ENCODE measurements at places on chromosomes 16 and 17.

DNA sequence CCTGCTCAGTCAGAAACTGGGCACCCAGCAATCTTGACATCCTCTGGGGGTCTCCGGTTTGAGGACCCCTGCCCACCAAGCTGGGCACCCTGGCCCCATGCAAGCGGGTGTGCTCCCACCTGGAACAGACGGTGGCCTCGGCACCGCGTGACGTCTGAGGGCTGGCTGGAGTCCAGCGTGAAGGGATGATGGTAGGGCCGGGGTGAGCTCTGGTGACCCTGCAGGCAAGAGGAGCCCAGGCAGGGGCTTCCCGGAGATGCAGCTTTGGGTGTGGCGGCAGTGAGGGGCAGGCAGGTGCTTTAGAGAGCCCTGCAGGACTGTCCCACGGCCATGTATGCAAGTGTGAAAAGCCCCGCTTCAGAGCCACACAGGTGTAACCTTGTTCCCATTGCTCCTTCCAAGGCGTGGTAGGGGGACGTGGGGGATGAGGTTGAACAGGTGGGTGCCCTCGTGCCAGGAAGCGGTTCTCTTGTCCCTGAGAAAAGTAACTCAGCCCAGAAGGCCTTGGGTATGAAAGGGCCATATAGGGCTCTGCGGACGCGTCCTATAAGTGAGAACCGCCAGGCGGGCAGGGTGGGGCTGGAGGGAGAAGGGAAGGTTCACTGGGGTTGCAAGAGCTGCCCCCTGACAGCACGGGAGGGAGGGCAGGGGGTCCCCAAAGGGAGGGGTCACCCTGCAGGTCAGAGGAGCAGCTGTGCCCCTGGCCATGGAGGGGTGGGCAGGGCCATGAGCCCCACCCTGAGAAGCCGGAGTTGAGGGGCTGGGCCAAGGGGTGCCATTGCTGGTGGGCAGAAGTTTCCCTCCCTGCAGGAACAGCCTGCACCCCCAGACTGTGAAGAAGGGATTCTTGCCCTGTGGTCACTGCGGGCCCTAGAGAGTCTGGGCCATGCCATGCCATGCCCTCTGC lies 9.2 kb downstream of the RGS11 start:
- no peak for DNase-seq

DNA sequence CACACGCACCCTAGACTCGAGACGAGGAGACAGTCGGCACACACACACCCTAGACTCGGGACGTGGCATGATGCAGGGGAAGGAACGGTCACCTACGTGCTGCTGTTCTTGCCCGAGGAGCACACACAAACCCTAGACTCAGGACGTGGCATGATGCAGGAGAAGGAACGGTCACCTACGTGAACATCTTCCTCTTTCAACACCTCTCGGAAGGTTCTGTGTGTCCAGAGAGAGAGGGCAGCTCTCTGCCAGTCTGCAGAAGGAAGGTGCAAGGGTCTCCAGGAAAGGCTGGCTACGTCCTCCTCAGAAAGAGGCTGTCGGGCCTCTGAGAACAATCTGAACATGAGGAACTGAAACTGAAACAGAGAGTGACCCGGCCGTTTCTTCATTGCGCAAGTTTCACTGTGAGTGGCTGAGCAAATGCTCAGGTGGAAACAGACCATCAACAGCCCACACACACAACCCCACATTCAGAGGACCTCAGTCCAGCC lies 43.4 kb downstream of the ZNF276 start:
- DNase-seq, result no peak

DNA sequence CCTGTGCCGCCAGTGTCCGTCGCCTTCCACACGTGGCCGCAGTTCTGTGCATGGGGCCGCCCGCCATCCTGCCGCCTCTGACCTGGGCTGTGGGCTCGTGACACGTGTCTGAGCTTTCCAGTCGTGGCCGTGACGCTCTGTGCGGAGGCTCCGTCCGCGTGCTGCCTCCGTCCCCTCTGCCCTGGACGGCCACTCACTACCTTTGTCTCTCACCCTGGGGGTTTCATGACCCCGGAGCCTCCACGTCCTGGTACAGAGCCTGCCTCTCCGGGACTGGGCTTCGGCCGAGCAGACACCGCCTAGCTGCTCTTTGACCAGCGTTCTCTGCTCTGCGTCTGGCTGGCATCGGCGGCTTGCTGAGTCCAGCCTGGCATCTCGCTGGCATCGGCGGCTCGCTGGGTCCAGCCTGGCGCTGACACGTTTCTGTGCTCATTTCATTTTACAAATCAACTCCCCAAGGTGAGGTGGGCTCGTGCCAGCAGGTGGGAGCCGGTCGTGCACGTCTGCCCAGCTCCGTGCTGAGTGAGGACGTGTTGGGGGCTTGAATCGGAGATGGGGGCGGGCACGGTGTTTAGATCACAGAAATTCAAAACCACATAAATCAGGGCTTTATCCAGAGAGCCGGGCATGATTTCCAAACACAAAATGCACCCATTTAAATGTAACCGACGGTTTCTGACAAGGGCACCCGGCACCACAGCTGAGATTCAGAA lies 44.3 kb upstream of the GNG13 start:
- no peak for DNase-seq

DNA sequence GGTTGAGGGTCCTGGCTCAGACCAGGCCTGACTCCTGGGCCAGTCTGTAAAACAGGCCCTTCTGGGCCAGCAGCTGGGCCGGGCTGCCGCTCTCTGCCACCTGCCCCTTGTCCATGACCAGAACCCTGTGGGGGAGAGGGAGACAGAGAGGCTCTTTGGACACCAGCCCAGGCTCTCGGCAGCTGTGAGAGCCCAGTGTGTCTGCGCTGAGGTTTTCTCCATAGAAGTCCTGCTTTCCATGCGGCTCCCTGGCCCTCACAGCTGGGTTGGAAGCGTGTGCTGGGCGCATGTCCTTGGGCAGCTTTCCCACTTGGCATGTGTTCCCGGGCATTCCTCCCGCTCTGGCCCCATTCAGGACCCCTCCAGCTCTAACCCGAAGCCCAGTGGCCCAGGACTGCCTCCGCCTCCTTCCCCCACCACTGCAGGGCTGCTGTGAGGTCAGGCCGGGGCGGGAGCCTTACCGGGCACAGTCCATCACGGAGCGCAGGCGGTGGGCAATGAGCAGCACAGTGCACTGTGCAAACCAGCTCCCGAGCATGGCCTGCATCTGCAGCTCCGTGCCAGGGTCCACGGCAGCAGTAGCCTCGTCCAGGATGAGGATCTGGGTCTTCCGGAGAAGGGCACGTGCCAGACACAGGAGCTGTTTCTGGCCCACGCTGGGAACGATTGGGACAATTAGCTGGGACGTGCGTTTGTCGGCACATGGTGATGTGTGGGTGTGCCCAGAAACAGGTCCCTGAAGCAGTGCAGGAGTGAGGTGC lies 73.0 kb downstream of the ABCC6 start:
- no peak for DNase-seq

DNA sequence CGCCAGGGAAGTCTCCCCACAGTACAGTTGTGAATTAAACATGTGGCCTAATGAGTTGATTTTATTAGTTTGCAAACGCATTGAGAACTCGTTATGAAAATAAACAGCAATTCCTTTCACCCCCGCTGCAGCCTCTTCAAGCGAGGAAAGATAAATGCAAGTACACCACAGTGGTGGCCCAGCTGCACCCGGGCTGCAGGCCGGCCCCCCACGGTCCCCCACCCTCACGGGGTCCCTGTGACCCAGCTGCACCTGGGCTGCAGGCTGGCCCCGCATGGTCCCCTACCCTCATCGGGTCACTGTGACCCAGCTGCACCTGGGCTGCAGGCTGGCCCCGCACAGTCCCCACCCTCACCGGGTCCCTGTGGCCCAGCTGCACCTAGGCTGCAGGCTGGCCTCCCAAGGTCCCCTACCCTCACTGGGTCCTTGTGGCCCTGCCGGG lies 32.2 kb downstream of the SDK2 start:
- no peak for DNase-seq

DNA sequence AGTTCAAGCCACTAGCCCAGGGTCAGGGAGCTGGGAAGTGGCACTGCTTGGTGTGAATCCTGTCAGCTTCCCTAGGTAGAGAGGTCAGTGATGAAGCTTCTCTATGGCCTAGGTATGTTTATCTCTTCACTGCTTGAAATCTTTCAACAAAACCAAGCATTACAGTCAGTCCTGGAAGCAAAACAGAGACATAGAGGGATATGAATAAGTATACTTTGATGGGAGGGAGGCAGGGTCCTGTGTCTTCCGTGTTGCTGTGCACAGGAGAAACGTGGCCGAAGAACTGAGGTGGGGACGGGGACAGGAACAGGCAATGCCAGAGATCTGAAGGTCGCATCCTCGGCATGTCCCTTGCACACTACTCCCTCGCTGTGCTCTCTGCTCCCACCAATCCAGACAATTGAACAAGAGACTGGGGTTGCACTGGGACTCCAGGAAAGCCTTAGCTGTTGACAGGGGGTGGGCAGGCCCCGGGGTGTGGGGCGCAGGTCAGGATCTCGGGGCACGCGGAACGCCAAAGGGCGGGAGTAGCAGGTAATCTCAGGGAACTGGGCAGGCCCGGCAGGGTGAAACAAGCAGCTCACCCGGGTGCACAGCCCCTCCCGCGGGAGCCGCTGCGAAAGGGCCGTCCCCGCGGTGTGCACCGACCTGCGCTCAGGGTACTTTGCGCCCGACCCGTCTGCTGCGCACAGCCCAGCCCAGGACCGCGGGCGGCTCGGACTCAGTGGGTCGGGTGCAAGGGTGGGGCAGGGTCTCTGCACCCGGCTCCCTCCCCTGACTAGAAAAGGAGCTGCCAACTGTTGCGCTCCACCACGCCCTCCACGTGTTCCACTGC lies at the start of gene MT1H:
MT1H (plus strand) TSS at position 810 of the 835 bp plus-strand sequence. CDS start 71 bp downstream, outside the sequence.
- DNase-seq, result no peak

GRCh38 chr16:1297018-1297696 lies 12.3 kb upstream of the UBE2I start:
- no peak for DNase-seq

GRCh38 chr17:16046966-16047365 lies 47.3 kb downstream of the TTC19 start:
- no peak for DNase-seq

DNA sequence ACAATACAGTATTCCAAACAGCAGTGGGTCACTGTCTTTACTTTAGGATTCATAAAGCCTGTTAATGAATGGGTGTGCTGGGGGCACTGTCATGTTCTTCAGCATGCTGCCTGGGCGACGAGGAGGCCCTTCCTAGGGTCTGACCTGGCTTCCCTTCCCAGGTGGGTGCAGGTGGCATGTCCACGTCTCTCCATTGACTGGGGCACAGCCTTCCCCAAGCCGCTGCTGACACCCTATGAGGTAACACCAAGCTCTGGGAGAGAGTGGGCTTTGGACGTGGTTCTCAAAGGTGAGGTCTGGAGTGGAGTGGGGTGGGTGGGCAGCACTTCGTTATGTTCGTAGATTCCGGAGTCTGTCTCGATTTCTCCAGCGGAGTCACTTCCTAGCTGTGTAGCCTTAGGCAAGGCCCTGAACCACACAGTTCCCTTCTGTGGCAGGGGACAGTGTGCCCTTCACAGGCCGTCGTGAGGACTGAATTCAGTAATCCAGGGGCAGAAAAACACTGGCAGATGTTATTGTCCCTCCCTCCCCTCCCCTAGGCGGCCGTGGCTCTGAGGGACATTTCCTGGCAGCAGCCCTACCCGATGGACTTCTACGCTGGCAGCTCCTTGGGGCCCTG lies 771 bp upstream of the OVCA2 start:
- no peak for DNase-seq

DNA sequence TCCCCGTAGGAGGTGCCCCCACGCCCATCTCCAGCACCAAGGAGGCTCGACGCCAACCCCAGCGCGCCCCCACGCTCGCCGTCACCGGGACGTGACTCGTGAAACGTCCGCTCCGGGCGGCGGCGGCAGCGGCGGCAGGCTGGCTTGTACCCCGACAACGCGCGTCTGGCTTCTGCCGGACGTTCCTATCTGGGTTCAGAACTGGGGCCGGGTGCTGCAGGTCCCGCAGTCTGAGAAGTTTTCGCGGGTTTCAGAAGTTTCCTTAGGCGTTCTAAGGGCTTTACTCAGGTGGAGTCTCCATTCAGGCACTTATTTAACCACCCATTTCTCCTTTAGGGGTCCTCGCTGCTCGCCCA lies 672 bp upstream of the ALKBH5 start:
- peak; percentile 89 for DNase-seq

DNA sequence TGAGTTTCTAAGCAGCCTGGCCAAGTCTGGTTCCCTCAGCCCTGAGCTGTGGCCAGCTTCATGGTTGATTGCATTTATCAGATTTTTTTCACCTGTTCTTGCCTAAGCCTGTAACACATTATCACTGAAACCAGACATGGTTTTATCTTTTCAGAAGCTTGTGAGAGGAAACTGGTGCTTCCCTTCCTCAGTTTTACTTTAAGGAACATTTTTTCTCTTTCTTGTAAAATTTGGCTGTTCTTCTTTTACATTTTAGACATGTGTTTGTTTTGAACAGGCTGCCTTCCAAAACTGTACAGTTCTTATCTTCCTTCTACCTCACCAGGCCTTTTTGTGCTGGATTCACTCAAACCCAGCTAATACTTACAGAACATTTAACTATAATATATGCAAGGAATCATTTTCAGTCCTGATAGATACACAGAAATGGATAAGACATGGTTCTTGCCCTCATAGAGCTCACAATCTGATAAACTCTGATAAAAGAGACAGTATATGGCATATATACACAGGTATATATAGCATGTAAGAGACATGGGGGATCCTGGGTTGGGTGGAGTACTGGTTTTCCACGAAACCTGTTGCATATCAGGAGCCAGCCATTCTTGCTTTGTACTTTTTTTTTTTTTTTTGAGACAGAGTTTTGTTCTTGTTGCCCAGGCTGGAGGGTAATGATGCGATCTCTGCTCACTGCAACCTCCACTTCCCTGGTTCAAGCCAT lies 44.5 kb downstream of the ZNRF1 start:
- peak; percentile 60 for DNase-seq

DNA sequence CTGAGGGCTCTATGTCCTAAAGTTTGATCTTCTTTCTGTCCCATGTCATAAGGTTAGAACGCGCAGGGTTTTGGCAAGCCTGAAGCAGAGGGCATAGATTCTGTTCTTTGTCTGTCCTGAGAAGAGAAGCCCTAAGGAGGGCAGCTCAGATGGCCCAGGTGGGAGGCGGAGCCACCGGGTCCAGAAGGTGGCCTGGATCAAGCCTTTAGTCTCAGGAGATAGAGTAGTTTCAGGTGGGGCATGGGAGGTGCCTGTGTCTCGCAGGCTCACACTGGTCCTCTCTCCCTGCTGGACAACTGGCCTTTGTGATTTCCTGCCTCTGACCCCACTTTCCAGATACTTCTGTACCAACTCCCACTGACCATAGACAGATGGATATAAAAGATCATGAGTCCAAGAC lies 44.2 kb upstream of the DNAJA2 start:
- DNase-seq, result no peak

DNA sequence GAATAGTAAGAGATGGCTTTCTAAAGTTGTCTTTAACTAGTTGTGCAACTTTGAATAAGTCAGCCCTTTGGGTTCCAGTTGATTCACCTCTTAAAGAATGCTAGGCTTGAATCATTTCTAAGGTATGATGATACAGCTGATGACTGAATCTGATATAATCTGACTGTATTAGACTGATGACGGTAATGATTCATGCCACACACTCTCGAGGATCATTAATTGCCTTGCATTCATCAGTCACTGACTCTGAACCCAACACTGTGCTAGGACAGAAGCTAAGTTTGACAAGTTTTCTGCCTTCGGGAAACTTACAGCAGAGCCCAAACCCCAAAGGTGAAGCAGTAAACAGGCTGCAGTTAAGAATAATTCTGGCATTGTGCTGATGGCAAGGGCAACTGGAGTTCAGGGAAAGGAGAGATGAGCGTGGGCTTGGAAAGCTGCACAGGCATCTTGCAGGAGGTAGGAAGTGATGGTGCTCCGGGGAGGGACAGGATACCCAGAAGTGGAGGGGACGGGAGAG lies 25.8 kb downstream of the ASIC2 start:
- DNase-seq, result no peak
